LHCN-M2 (cell line): ENCODE measurements at places on chromosomes 7 and 10.
A peak's percentile ranks its signal among the peaks of the same experiment; 100 is the strongest.

GRCh38 chr7:116292381-116292780 lies 82.0 kb downstream of the TES start:
- DNase-seq, result no peak

DNA sequence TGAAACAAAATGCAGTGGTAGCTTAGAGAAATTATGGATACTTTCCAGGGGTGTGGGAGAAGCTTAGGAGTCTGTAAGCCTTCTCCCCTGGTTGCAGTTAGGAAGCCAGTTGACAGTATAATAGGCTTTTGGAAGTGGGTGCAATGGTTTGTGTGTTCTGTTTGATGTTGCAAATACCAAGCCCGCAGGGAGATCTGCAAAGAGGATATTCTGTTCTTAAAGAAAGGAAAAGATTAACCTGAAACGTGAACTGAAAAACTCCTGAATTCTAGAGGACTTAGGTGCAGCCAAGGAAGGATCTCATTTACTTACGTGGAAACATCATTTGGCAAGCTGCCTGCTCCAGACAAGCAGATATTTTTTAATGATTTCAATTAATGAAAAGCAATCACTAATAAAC lies 496.6 kb downstream of the AUTS2 start:
- DNase-seq, result no peak

DNA sequence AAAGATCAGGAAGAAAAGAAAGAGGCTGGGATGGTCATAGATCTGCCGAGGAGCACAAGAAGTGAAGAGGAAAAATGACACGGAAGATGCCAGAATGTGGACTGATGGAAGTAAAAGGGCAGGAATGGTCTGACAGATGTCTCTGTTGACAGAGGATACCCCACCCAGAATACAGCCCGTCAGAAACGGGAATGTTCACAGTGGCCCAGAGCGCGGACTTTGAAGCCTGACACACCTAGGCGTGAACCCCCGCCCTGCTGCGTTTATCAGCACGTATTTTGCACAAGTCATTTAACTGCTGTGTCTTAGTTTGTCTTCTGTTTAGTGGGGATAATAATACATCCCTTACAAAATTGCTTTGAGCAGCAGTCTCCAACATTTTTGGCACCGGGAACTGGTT lies 27.1 kb downstream of the AKR1B1 start:
- no peak for DNase-seq

DNA sequence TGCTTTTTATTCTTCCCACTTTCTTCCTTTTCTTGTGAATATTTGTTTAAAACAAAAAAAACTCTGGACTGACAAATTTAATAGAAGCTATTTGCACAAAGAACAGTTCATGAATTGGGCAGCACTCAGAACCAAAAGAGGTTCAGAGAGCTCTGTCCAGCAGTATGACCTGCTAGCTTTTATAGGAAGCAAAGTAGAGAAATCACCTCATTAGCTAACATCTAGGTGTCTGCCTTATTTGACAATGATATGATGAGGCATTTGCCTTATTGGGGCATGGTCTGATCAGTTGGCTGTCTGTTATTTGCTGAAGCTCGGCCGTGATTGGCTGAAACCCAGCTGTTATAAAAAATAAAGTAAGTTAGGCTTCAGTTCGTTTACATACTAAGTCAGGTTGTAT lies 819 bp upstream of the TRIM4 start:
- DNase-seq, result peak; percentile 28

GRCh38 chr7:6161463-6162330 lies 110.7 kb downstream of the CYTH3 start:
- no peak for DNase-seq

DNA sequence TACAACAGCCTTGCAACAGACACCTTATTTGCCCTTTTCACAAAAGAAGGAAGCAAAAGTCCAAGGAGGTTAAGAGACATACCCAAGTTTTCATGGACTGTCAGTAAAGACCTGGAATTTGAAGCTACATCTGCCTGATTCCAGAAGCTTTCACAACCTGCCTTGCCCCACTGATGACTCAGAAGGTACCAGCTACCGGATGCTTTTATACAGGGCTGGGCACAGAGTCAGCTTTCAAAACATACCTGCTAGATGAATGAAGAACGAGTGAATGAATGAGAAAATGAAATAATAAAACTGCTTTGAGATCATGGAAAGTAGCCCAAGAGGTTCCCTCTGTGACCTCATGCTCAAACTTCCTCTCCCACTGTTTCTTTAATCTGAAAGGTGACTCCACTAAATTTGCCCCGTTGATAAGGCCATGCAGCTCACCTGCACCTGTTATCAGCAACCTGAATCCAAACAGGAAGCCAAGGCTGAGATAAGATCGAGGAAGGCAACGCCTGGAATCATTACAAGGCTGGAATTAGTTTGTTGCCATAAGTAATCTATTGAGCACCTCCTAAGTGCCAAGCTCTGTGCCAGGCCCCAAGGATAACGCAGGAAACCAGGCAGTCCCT lies 151.5 kb downstream of the WDR11 start:
- no peak for DNase-seq

- DNase-seq, result no peak
These were observed 33.6 kb upstream of the RAPGEF5 start for GRCh38 chr7:22390516-22390915.

- DNase-seq, result peak; percentile 80
These were observed 427.1 kb downstream of the GPAM start for GRCh38 chr10:111756217-111757061.

DNA sequence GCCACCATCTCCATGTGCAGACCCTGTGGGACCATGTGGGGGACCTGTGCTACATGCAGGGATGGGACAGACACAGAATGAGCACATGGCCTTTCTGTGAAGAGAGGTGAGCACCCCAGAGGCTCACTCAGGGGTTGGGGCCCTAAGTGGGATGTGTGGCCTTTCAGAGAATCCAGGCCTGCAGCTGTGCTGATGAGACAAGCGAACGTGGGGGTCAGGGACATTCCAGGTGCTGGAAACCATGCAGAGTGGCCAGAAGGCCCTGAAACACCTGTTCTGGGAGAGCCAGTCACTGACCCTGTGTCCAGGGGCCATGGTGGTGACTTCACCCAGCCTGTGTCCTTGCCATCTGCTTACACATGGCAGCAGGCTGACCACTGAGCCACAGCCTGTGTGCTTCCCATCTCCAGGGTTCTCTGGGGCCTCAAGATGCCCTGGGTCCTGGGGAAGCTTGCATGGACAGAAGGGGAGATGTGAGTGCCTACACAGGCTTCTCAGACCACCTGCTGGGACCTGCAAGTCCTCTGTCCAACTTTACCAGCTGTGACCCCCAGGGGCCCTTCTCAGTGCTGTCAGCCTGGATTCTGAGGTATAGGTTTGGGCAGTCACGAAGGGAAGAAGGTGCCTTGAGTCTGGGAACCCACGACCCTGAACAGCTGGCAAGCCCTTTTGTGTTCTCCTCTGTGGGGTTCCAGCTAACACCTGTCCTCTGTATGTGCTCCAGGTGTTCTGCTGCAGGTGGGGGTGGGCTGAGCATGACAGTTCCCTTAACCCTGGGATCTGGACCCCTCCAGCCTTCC lies 17.6 kb downstream of the RAMP3 start:
- no peak for DNase-seq

DNA sequence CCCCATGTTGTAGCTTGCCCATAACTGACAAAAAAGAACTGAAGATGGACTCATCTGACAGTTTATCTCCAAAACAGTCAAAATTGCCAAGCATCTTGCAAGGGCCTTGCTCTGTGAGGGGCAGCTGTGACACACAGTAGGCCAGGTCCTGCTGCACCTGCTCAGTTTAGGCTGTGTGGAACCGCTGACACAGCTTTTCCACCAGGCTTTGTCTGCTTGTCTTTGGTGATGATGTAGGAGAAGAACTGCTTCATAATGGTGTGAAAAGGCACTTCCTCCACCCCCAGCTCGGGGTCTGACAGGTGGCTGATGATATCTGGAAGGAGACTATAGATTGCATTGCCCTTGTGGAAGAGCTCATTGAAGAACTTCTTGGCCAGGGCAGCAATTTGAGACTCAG lies 92.6 kb downstream of the NPSR1 start:
- no peak for DNase-seq

GRCh38 chr10:124064676-124065075 lies 28.7 kb downstream of the CHST15 start:
- DNase-seq, result no peak

GRCh38 chr7:136058546-136058945 lies 81.4 kb upstream of the MTPN start:
- DNase-seq, result no peak
